ENCODE measurements at places on chromosomes 7 and 10.

GRCh38 chr7:63073286-63073685 lies 925.4 kb upstream of the ZNF722 start:
- no peak for DNase-seq

DNA sequence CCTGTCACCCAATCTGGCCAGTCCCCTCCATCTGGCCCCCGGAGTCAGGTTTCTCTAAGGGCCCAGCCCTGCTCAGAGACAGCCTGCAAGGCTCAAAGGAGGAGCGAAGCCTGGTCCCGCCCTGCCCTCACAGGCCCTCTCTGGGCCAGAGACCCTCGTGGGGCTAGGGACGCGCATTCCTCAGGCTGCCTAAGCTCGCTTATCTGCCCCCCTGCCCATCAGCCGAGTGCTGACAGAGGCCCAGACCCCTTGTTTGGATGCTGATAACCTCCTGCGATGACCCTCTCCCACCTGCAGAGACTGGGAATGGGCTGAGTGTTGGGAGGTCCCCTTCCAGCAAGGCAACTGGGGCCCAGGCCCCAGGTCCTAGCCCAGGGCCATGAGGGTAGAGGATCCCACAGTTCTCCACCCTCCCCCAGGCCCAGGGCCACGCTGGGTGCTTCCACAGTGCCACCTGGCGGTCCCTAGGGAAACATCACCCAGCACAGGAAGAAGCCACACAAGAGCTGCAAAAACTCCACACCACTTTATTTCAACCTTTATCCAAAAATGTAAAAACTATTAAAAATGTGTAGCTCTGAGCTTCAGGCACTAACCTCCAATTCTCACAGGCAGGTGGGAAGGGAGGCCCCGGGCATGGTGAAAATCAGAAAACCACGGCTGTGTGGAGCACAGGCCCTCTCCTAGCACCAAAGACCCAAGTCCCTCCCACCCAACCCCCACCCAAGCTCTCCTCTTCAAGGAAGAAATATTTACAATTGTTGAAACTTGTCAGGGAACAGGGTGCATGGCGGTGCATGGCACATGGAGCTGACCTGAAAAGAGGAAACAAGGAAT lies 2.2 kb downstream of the NPM3 start:
- DNase-seq: peak; percentile 97

GRCh38 chr7:74293577-74293908 lies 4.3 kb downstream of the CLIP2 start:
- peak; percentile 48 for DNase-seq

DNA sequence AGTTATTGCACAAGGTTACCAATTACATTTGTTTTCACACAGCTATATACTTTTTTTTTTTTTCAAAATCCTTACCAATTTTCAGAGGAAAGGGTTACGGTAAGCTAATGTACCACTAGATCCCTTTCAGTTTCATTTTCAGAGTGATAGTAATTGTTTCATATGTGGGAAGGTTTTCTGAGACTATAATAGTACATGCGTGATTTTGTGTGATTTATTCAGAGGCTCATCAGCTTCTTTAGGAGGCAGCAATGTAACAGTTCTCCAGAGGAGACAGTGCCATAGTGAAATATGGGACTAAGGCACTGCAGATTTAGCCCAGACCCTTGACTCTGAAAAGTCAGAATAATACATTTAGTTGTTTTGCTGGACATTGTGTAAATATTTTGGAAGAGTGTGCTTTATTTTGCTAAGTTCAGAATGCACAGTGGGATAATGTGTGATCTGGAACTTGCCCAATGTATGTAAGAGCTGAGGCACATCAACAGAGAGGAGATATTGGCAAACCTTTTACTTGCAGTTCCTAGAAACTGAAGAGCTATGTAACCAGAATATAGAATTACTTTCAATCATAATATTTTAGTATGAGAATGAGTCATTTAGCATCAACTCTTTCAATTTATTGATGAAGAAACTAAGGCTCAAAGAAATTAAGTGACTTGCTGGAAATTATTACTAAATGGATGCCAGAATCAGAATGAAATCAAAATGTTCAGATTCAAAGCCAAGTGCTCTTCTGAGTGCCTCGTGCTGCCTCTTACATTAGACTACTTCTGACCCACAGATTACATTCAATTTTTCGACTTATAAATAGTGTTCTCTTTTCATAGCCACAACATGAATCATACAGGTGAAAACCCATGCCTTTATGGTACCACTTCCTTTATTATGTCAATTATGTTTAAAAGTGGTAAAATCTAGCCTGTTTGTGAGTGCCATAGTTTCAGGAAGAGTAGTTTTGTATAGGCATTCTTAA lies 207.7 kb upstream of the TEX47 start:
- DNase-seq: no peak

DNA sequence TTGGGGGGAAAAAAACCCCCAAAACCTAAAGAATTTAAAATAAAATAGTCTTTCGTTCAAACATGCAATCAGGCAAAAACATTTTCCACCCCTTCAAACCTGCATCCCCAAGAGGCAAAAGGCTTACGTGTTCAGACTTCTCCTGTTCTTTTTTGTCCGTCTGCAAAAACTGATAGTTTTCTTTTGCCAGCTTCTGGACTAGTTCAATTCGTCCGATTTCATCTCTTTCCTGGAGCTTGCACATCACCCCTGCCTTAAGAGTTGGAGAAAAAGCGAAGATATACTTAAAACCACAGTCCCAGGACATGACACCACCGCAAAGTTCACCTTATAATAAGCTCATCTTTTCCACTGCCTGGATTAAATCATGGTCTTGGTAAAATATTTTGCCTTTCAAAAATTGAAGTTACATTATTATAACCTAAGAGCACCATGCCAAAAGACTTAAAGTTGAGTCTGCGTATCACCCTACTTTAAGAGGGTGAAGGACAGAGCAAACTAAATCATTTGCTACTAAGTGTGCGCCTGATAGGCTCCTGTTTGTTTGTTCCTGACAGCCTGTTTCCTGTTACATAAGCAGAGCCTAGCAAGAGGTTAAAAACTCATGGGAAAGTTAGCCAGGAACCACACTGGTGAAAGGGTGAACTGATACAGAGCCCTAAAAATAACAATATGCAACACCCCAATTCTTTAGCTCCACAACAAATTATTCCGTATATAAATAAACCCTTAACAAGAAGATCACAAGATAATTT lies 137.0 kb downstream of the RAPGEF5 start:
- no peak for DNase-seq

- DNase-seq: no peak
Measured at GRCh38 chr10:129193148-129193547, 273.9 kb upstream of the MGMT start.

DNA sequence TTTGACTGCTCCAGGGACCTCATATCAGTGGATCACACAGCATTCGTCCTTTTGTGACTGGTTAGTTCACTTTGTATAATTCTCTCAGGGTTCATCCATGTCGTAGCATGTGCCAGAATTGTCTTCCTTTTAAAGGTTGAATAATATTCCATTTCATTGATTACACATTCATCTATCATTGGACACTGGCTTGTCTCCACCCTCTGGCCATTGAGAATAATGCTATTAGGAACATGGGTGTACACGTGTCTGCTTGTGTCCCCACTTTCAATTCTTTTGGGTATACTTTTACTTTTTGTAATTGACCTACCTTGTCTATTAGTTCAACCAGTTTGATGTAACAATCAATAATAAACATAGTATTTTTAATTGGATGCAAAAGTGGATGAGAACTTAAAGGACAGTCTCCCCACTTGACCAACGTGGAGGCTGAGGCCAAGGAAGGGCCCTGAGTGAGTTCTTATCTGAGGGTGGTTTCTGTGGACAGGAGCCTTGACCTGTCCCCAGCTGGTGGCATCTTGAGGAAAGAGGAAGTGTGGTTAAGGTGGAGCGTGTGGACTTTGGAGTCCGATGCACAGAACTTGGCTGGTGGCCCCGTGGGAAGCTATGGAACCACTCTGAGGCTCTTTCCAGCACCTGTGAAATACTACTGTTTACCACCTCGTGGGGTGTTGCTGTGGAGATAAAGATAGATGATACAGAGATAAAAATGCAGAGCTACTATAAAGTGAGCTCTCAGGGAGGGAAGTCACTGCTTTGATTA lies 16.6 kb downstream of the WDFY4 start:
- no peak for DNase-seq
